ENCODE measurements at places on chromosomes 7 and 10.

DNA sequence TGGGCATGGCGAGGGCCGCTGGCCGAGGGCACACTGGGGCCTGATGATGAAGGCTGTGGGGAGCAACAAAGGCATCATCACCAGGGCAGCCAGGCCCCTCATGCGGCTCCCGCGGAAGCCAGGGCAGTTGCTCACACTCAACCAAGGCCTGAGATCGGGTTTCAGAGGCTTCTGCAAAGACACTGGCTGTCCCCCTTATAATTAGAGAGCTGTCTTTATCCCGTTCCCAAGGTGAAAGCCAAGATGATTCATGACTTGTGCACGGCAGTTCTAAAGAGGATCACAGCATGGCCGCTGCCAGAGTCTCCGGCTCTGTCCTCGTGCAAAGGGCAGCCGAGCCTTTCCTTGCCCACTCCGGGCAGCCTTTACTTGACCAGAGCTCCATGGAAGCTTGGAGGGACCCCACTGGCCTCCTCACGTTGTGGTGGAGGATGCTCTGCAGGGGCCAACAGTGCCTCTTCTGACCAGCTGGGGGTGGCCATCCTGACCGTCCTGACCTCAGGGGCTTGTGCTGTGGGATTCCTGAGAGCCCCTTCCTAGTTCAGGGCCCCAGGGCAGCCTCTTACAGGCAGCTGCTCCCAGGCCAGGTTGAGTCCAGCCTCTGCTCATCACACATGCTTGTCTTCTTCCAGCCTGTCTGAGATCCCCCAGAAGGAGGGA is 82.3 kb downstream of the PRKAG2 start:
- no peak for DNase-seq

GRCh38 chr10:88742448-88742847 is 17.4 kb upstream of the LIPN start:
- no peak for DNase-seq

GRCh38 chr7:45582868-45583277 is 8.7 kb downstream of the ADCY1 start:
- DNase-seq = no peak

- DNase-seq = no peak
These were observed 5.9 kb downstream of the ADAMTS14 start for GRCh38 chr10:70678250-70678635.

DNA sequence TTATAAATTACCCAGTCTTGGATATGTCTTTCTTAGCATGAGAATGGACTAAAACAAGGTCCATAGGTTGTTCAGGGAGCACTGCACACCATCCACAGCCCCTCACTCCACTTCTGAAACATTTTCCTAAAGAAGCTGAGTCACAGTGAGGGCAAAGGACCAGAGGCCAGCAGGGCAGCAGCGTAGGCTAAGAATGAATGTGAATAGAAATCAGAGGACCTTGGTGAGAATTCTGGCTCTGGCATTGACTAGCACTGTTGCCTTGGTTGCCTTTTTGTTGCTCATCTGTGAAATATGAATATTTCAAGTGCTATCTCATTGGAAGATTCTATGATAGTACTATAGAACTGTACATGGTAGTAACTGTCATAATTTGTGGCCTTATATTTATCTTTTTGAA is 41.7 kb upstream of the TOMM7 start:
- DNase-seq = no peak
